Left lung (tissue), 14 donors: ENCODE measurements at places on chromosomes 12 and 14. TPM values are rescaled to one million over a fixed set of nuclear protein-coding genes. Genes with fewer than 3 reads are reported as not detected.

The TOMM20L gene
- polyA plus RNA-seq = 0.95 TPM

- DNase-seq = no peak
Observed at GRCh38 chr14:52944254-52944653, 6.6 kb downstream of the FERMT2 start.

DNA sequence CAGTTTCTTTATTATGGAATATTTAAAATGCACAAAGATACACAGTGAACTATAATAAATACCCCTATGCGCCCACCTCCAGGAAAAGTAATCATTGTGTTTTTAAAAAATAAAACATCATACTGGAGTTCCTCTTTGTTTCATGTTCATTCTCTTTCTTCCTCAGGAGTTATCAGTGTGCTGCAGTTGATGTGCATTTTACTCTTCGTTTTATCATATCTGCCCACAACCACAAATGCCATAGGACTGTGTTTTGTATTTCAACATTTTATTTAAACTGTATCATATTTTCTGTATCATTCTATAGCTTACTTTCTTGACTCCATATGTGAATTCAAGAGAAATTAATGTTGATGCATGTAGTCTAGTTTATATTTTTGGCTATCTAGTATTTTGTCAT lies 53.9 kb downstream of the TSHR start:
- DNase-seq = no peak

GRCh38 chr12:58314610-58315009 lies 373.2 kb downstream of the ATP23 start:
- no peak for DNase-seq

DNA sequence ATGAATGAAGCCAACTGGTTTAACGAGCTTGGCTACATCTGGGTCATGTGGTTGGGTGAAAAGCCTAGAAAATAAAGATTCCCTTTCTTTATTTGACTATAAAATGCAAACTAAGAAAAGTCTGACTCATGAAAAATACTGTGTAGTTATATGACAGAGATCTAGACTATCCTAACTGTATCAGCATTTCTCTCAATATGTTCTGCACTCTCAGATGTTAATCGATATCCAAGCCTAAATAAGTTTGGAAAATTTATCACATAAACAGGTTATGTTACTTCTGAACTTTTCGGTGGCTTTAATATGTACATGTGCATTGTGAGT lies 133.1 kb downstream of the DAAM1 start:
- no peak for DNase-seq

GRCh38 chr12:80352474-80352873 lies 91.6 kb upstream of the PTPRQ start:
- DNase-seq = no peak

- DNase-seq = no peak
Observed at GRCh38 chr12:76020281-76020680, 11.3 kb downstream of the PHLDA1 start.

The CCDC88C gene
- polyA plus RNA-seq = 33.2 TPM

- no peak for DNase-seq
Observed at GRCh38 chr12:27206801-27207502, 37.1 kb upstream of the STK38L start.

DNA sequence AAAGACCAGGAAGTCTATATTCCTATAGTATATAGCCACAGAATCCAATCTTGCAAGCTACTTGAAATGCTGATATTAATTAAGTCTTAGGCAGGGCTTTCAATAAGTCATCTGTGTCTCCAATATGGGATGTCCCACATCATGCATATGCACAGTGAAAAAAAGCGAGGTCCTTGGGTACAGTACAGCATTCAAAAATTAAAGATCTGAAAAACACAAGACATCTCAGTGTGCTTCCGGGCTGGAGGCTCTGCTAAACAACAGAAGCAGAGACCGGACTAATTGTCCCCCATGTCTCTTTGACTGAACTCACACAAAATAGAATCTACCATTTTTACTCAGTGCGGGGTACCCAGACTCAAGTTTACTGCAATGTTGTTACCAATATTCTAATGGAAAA lies 156.0 kb downstream of the DAD1 start:
- DNase-seq = no peak

The INHBC gene
- polyA plus RNA-seq = 0.24 TPM

DNA sequence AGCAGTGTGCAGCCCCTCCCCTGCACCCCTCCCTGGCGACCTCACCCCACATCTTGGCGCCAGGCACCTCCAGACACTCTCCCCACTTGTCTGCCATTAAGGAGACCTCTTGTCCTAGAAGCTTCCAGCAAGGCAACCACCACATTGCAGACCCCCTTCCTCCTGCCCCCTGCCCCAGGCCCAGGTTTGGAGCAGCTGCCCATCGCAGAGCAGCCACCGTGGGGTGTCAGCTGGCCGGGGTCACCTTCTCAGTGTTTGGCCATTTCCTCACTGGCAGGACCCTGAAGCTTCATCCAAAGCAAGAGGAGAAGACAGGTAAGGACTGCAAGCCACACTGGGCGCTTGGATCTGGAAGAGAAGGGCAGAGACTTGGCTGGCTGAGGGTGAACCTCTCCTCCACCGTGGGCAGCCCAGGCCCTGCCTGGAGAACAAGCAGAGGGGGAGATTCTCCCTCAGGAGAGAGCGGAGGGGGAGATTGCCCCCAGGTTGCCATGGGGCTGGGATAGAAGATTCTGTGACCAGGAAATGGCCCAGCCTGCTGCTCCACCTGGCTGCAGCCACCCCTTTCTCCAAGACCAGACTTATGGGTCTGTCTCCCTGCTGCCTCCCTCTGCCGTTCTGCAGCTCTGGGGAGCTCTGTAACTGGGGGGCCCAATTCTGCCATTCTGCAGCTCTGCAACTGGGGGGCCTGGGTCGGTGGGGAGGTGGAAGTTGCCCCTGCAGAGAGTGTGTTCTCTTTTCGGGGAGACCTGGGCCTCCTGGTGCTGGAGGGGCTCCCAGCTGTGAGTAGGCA lies 72.9 kb upstream of the C14orf180 start:
- DNase-seq = no peak

GRCh38 chr14:105167303-105168092 lies 1.1 kb downstream of the JAG2 start:
- DNase-seq = no peak

GRCh38 chr14:88023658-88024187 lies 18.8 kb downstream of the GPR65 start:
- DNase-seq = no peak

The PPP4R4 gene
- 0.48 TPM for polyA plus RNA-seq

DNA sequence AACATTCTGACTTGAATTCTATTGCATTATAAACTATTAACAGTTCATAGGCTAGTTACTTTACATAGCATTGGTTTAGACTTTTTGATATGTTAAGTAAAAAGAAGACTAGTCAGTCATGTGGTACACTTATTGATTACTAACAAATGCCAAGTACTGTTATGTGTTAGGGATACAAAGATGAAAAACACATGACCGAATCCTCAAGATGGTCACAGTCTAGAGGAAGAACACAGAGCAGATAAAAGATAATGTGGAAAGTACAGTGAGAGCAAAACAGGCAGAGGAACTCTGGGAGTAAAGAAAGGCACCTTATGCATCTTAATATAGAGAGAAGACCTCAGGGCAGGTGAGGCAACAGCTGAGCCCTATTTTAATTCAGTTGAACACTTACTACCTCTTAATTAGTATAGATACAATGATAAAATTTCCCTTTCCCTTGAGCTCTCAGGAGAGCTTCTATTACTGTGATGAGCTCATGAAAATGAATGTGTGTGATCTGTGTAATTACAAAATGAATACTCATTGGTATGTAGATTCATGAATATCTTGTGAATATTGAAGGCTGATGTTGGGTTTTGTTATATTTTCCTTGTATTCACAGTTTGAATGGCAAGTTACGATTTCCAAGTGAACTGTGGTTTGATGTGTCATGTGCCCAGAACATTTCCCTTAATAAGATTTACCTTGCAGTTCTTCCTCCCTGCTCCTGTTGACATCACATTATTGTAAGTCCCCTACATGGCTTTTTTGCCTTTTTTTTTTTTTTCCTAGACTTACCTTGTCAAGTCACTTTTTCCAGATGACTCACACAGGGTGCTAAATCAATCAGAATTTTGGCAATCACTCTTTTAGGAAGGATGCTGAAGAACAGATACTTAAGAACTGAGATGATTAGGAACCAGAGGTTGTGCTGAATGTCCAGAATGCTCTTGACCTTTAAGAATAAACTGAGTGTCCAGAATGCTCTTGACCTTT lies 29.5 kb upstream of the MSRB3 start:
- DNase-seq = no peak

GRCh38 chr12:124327362-124328043 lies 32.6 kb downstream of the RFLNA start:
- DNase-seq = no peak
